Activated CD4-positive, alpha-beta T cell treated with anti-CD3 and anti-CD28 coated beads, Interleukin-2, amount 50 U/mL, for 48 hours (primary cell): ENCODE measurements at places on chromosomes 16 and 17.

DNA sequence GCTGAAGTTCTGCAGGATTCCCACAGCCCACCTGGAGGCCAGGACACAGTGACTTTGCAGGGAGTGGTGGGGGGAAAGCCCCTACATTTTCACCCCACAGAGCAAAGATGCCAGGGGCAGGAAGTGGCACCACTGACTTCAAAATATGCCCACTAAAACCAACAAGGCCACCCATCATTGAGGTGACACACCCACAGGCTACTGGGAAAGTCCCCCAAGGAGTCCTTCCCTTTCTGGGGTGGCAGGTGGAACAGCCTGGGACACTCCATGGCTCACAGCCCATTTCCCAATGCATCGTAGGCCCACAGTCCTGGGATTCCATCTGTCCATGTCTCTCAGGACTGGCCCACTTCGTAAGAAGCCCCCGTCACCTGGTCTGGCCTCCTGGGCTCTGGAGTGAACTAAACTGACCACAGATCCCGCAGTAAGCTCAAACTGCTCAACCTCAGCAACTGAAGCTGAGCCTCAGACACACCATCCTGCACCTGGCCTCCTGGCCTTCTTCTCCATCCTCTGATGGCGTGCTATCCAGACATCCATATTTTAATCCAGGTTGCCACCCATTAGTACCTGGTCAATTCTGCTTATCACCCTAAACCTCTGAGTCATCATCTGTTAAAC is 7.5 kb upstream of the CCL1 start:
- DNase-seq: no peak

DNA sequence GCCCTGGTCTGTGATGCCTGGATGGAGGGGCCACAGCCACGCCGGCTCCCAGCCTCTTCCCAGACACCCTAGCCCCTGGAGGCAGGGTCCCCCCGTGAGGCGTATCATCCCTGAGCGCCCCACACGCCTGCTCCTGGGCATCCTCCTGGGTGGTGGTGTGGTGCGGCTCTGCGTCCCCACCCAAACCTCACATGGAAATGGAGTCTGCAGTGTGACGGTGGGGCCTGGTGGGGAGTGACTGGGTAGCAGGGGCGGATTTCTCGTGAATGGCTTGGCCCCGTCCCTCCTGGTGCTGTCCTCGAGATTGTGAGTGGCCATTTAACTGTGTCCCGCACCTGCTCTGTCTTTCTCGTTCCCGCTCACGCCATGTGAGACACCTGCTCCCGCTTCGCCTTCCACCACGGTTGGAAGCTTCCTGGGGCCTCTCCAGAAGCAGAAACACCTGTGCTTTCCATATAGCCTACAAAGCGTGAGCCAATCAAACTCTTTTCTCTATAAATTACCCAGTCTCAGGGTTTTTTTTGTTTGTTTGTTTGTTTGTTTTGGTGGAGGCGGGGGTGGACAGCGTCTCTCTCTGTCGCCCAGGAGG is 5.9 kb upstream of the SSTR5 start:
- no peak for DNase-seq

DNA sequence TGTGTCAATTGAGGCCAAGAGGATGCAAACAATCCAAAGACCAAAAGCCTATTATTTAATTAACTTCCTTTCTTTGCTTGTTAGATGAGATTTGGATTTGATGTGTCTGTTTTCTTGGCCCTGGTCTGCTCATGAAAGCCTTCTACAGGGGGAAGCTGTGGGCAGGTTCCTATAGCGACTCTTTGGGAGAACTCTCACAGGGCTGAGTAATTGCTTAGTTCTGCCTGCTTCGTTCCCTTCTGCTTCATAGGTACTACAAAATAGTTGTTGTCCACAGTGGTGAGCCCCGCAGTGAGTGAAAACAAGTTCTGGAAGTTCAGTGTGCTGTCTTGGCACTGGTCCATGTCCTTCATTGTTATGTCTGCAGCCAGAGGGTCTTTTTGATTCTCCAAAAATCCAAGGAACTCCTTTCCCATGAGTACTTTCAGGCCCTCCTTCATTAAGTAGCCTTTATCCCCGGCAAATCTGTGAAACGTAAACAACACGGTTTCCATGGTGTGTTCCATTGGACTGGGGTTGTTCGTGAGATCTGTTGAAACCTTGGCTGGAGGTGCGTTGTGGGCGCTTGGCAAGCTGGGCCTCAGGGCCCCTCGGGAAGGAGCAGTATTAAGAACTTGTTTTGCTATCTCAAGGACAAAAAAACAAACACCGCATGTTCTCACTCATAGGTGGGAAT is 30.0 kb upstream of the ANKRD40CL start:
- DNase-seq: no peak

GRCh38 chr17:30838202-30838807 is 6.5 kb downstream of the ATAD5 start:
- no peak for DNase-seq

DNA sequence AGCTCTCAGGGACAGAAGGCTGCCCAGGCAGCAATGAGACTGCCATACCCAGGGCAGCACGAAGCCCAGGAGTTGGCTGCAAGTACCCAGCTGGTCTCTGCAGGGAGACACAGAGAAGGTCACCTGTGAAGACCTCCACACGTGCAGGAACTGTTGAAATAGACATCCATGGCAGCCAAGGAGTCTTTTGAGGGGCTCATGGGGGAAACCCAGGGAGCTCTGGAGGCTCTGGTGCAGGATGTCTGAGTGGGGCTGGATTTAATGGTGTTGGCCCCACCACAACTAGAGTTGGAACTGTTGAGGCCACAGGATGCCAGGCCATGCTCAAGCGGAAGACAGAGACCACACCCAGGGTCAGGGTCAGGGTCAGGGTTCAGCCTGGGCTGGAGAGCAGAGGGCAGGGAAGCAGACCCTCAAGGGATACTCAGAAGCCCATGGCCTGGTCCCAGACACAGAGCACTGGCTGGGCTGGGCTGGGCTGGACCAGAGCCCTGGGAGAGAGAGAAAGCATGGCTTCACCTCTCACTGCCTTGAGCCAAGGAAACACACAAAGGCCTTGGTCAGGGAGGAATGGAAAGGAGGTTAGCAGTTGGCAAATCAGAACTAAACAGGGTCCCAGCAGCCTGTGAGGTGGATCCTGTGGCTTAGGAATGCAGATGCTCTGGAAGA is 21.4 kb downstream of the PITPNM3 start:
- DNase-seq: no peak

DNA sequence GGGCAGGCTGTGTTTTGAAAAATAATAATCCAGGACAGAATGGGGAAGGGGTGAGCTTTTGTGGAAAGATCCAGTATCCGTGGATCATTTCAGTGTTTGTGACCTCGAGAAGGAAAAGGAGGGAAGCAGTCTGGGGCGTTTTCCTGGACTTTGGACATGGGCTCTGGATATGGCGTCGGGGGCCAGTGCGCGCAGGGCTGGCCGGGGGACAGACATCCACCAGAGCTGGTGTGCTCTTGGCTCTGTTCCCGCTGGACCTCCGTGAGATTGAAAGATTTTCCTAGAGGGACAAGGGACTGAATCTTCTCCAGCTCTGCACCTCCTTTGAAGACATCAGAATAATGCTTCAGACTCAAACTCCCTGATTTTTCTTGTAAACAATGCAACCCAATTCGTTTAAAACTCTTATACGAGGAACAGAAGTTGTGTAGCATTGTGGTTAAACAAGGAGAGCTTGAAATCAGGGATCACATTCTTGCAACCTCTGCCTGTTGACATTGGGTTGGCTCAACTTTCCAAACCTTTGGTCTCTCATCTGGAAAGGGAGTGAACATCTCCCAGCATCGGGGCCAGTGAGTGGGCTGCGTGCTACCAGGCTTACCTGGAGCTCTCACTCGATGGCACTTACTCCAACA is 75.9 kb downstream of the C16orf95 start:
- no peak for DNase-seq

- peak; percentile 49 for DNase-seq
Observed at GRCh38 chr16:66605177-66605978, 874 bp downstream of the CMTM3 start.

DNA sequence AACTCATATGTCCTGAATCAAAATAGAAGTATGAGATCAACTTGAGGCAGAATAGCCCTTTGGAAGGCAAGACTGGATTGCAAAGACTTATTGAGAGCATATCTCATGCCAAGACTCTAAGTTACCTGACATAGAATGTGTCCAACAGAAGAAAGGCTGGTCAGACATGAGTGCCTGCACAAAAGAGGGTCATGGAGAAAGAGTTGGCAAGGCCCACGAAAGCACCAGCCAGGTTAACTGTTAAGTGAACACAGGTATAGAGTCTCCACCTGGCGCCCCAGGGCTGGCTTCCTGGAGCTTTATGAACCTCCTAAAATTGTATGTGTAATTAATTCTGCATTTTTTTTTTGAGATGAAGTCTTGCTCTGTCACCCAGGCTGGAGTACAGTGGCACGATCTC is 71.0 kb downstream of the CMC2 start:
- DNase-seq: no peak

- DNase-seq: no peak
Observed at GRCh38 chr16:88967830-88968588, 9.0 kb downstream of the CBFA2T3 start.

- DNase-seq: peak; percentile 41
Observed at GRCh38 chr17:31488264-31488981, 96.9 kb downstream of the RAB11FIP4 start.
